ENCODE measurements at places on chromosomes 3 and 15. TPM values are rescaled to one million over a fixed set of nuclear protein-coding genes. Genes with fewer than 3 reads are reported as not detected.

GOLGA6L26 gene
- polyA plus RNA-seq = not detected

ELL3 gene
- polyA plus RNA-seq = 38.9 TPM

NEK10 gene
- polyA plus RNA-seq = 0.87 TPM

ERICH6 gene
- polyA plus RNA-seq = 0.09 TPM

PDCD7 gene
- 21.0 TPM for polyA plus RNA-seq
